Frontal cortex (tissue), 4 donors: ENCODE measurements at places on chromosomes 6 and 20.

DNA sequence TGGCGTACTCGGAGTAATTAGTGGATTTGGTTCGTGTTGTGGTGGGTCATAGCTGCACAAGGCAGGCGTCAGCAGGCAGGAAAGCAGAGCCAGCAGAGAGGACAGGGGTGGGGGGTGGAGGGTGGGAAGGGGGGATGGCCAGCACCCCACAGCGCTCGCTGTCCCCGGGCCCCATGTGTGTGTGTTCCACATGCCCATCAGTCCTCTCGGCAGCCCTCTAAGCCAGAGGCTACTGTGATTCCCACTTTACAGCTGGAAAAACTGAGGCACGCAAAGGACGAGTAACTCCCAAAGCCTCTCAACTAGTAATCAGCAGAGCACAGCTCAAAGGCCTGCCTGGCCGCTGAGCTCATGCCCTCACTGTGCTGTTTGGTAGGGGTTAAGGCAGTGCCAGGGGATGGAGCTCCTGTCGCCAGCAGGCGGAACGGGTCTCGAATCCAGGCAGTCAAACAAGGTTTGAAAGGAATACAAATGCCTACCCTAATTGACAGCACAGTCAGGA lies 175.2 kb downstream of the ZDHHC14 start:
- no peak for DNase-seq

GRCh38 chr6:30013291-30013922 lies 47.7 kb upstream of the POLR1H start:
- DNase-seq, result peak; percentile 22

GRCh38 chr6:47890326-47890875 lies 108.6 kb downstream of the OPN5 start:
- no peak for DNase-seq

- no peak for DNase-seq
These were observed 33.3 kb upstream of the CITED2 start for GRCh38 chr6:139407718-139408222.

GRCh38 chr20:35087791-35088190 lies 4.8 kb downstream of the TRPC4AP start:
- DNase-seq, result no peak

DNA sequence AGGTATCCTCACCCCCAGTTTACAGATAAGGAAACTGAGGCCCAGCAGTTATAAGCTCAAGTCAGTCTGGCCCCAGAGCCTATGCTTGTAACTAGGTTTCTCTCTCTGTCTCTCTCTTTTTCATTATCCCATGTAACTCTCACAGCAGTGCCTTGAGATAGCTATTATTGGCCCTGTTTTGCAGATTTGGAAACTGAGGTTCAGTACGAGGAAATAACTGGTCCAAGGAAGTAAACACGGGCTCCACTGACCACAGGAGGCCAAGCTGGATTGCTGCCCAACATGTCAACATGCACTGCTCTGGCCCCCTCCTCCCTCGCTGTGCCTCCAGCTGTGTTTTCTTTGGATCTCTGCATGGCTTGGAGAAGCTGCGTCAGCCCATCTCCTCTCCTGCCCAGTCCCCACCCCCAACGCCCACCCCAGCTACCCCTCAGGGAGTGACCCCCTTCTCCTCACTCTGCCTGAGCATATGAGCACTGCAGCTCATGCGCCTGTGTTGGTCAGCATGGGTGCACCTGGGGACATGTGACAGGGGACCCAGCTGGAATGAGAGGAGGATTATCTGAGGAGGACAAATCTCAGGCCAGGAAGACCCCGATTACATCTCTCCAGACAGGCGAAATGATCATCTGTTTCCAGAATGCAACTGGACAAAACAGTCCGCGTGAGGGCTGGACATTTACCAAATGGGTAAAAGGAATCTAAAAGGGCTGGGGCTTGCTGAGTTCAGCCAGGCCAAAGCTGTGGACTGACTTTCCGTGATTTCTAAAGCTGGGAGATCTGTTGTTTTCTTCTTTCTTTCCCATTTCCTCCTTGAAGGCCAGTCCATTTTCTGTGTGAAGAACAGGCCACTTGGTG lies 7.8 kb upstream of the PLTP start:
- no peak for DNase-seq

GRCh38 chr20:23782366-23782983 lies 31.7 kb upstream of the CST1 start:
- peak; percentile 20 for DNase-seq

GRCh38 chr6:26057899-26058298 lies 29.3 kb upstream of the HFE start:
- DNase-seq, result no peak

- no peak for DNase-seq
These were observed 366.5 kb upstream of the POU3F2 start for GRCh38 chr6:98467902-98468301.

GRCh38 chr6:87540539-87540938 lies 49.2 kb downstream of the RARS2 start:
- DNase-seq, result no peak
